Heart right ventricle (tissue), 16 donors: ENCODE measurements at places on chromosomes 2 and 18. TPM values are rescaled to one million over a fixed set of nuclear protein-coding genes. Genes with fewer than 3 reads are reported as not detected.

- no peak for DNase-seq
These were observed 32.0 kb upstream of the IL1RL1 start for GRCh38 chr2:102279391-102279735.

DNA sequence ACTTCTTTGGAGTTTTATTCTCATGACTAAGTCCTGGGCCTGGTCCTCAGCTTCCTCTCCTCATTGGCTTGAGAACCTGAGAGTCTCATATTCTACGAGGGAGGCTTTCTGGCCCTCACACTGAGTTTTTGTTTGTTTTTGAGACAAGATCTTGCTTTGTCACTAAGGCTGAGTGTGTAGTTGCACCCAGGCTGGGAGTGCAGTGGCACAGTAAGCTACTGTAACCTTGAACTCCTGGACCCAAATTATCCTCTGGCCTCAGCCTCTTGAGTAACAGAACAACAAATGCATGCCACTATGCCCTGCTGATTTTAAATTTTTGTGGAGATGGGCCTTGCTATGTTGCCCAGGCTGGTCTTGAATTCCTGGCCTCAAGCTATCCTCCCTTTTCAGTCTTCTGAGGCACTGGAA, 22.6 kb downstream of the PRKRA start:
- DNase-seq: no peak

DNA sequence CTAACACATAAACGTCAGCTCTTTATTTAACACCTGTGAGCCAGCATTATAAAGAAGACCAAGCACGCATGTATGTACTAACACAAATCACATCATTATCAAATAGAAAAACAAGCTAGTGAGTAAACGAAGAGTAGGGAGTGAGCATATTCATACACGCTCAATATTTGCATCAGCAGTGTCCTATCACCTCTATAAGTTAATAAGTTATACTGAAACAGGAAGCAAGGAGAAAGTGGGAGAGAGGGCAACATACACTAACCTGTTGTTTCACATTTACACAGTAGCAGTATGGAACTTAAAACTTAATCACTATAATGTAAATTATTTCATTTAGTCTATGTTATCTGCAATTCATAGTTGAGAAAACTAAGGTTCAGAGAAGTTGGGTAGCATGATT, 321.5 kb upstream of the TANK start:
- DNase-seq: no peak

DNA sequence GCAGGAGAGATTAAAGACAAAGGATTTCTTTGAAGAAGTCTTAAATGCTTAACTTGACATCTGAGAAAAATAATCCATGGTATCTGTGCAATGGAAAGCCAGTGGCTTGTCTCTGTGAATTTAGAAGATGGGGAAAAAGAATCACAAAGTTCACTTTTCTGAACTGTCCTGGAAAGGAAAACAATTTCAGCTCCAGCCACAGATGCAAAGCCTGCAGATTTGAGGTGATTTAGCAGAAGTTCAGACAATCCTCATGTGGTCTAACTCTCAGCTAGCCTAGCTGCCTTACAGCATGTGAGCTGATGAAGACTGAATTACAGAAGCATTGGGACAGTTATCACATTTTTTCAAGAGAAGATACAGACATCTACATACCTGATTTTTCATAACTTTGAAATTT, 126.7 kb upstream of the ITGB6 start:
- no peak for DNase-seq

DNA sequence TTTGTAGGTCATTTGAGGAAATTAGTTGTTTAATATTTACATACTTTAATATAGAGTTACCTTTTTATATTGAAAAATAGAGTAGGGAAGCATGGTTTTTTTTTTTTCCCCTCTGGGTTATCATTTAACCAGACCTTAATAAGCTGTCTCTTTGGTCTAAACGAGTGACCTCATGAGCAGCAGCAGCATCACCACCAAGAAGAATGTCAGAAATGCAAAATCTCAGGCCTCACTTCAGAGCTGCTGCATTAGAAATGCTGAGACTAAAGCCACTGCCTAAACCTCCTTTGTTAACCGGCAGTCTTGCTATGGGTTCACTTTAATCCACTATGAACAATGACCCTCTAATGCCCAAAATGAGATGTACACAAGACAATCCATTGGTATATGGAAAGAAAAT, 733.7 kb upstream of the FAM98A start:
- no peak for DNase-seq

The TBC1D8 gene
- total RNA-seq: 47.7 TPM

GRCh38 chr18:35413163-35413511, 36.0 kb upstream of the ZNF396 start:
- DNase-seq: no peak

DNA sequence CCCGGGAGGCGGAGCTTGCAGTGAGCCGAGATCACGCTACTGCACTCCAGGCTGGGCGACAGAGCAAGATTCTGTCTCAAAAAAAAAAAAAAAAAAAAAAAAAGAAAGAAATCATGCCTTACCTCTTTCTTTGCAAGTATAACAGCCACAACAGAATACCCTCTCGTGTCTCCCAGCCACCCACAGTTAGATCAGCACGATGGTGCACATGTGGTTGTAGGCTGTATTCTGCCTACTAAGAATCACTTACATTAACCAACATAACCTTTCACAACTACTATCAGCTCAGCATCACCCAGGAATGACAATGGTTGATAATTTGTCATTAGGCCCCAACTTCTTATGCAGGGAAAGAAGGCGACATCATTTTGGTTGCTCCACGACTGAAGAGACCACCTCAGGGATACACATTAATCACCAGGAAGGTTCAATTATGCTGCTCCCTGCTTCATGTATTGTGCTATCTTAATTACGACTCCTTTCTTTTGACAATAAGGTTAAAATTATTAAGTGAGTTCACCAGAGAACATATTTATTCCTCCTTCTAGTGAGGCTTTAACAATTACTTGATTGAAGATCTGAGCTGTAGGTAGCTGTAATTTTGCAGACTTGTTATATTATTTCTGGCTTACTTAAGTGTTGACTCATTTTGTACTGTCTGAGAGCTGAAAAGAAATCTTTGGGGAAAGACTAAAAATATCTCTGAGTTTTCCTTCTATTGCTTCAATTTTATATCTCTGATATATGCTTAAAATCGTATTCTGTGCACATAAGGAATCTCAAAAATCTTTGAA, 120.1 kb downstream of the LRP1B start:
- DNase-seq: no peak

DNA sequence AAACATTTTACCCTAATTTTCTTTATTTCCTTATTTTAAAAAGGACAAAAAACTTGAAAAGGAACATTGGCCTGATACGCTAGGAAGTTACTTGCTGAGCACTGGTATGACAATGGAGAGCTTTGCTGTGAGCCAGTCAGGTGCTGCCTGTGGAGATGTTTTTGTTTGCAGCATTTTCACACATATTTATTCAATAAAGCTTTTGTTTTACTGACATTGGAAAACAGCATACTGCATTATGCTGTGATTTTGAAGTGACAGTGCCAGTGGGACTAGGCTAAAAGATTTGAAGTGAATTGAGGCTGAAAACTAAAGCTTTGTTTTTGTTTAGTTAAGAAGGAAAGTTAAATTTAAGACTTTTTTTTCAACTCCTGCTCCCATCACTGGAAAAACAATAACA, 470.7 kb upstream of the ZEB2 start:
- DNase-seq: no peak

DNA sequence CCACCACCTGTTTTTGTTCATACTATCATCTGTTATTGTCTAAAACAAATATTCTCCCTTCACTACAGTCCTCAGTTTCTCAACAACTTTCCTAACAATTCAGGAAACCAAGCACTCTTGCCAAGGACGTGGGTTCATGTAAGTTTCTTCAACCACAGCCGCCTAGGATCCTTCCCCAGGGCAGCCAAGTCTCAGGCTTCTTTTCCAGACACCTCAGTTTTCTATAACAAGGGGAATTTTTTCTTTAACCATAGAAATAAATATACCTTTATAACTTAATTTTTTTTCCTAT, 39.4 kb upstream of the AGPS start:
- peak; percentile 24 for DNase-seq

The CPSF3 gene
- 16.1 TPM for total RNA-seq

DNA sequence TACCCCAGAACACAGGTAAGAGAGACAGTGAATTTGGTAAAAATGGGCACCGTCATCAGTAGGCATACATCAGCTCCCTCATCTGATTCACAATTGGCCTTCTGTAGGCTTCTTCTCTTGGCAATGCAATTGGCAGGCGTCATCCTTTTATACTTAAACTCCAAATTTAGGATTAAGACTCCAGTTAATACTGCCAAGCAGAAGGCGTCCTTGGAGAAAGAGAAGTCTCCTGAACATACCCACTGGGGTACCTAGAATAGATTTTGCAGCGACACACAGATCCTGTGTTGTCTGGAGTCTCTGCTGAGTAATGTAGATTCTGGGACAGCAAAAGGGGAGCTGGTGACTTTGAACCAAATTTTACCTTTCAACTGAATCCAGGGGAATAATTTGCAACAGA, 592 bp upstream of the METAP1D start:
- DNase-seq: no peak

- DNase-seq: no peak
These were observed 245.8 kb downstream of the SOX11 start for GRCh38 chr2:5937851-5938565.

- peak; percentile 26 for DNase-seq
These were observed 25.3 kb upstream of the MFSD6 start for GRCh38 chr2:190382851-190383250.

The CERKL gene
- not detected for total RNA-seq

DNA sequence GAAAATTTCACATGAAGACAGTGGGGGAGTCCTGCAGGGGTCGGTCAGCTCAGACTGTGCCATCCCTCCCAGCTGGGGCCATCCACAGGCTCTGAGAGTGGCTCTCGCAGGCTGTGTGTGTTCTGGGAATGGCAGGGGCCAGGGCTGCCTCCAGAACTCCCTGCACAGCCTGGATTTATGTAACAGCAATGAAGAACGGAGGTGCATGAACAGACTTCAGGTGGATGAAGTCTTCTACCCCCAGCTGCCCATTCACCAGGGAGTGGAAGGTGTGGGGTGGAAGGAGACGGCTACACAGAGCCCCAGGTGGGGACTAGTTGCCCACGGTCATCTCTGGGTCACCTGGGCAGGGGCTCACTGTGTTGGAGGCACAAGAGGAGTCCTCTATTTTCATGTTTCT, 56.1 kb upstream of the HDAC4 start:
- no peak for DNase-seq

The GRHL1 gene
- total RNA-seq: 1.6 TPM

The KCNS3 gene
- total RNA-seq: 3.0 TPM

DNA sequence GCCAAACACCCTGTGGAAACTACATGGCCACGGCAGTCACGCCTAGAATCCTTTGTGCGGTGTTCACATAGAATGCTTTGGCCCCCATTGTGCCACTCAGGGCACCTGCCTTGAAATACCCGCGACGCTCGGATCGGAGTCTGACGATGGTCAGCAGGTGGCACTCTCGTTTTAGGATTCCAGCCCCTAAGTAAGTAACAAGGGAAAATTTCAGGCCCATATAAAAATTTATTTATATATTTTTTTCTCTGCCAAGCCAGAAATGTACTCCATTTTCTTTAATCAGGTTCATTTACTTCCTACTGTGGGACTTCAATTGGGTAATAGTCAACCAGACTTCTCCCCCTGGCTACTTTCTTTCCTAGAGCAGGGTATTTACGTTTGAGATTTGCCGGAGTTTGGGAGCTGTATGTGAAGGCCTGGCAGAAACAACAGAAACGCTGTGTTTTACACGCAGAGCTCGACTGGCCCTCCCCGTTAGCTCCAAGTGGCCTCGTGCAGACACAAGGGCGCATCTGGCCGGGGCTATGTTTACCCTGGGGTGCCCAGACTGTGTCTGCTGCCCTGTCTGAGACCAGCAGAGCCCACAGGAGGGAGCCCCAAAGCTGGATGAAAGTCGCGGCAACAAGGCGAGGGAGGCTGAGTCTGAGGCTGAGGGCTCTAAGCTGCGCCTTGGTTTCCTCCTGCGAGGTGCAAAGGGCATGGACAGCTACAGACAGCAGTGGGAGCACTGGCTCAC, 41.6 kb downstream of the LRRC30 start:
- peak; percentile 66 for DNase-seq

DNA sequence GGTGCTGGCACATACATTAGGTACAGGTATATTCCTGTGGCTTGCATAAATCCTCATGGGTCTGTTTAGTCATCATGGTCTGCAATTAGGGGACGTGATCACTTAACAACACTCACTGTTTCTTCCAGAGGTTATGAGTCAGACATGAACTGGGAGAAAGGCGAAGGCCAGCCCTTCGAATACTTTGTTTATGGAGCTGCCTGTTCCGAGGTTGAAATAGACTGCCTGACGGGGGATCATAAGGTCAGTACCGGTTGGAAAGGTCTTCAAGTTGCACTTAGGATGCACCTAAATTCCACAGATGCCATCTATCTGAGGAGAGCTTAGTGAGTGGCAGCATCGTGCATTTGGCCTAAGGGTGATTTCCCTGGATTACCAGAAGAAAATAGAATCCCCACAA, 76.9 kb downstream of the AOX1 start:
- DNase-seq: no peak

GRCh38 chr2:64769392-64770044, 115.8 kb upstream of the SERTAD2 start:
- DNase-seq: no peak

DNA sequence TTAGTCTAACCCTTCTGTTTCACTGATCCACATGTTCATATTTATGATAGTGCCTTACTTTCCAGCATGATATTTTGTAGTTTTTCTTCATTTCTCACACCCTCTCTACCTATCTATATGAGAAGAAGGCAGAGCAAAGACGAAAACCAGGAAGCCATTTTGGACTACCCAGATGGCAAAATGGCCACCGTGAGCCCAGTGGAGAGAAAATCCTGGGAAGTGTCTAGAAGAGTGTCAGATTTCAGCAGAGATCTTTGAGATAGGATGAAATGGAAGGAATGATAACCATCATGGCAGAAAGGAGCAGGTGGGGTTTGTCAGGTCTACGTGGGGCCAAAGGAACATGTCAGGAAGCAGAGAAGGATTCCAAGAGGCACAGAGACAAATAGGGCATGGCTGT, 84.0 kb upstream of the MYCN start:
- no peak for DNase-seq

The DHRS9 gene
- 0.64 TPM for total RNA-seq

The SH2D6 gene
- not detected for total RNA-seq

DNA sequence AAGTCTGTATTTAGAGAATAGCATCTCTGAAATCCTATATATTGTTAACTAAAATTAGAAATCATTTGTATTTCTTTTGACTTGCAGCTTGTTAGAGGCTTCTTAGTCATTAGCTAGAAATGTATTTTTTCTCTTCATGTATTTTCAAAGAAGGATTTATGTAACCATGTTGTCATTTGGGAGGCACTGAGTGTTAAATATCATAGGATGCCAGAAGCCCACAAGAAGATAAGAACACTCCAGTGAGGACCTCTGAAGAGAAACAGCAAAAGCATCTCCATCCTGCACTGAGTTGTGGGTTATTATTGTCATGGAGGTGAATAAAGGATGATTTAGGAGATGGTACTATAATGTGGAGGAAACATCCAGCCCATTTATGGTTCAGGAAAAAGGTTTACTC, 93.5 kb downstream of the UBE2E3 start:
- no peak for DNase-seq

The RPRM gene
- not detected for total RNA-seq
